ENCODE measurements at places on chromosomes 4 and X. TPM values are rescaled to one million over a fixed set of nuclear protein-coding genes. Genes with fewer than 3 reads are reported as not detected.

- H3K27me3 ChIP-seq = no peaks in the 10 kb centered on the region
- H3K4me1 ChIP-seq = peaks cover 30% of the 10 kb centered on the region
Measured at GRCh38 chr4:101123231-101123630, 224.1 kb downstream of the PPP3CA start.

ADH4 gene
- total RNA-seq = not detected

DNA sequence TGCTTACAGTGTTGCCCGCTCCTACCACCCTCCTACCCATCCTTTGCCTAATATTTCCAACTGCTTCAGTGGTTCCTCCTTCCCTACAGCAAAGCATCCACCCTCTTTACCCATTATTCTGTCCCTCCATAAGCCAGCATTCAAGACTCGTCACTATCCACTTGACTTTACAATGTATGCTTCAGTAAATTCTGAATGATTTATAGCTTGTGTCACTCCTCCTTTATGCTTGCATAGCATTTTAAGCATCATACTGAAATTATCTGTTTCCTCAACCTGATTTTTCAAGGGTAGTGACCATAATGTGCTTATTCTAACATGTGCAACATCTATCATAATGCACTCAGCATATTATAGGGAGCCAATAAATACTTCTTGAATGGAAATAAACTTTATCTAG, 365.5 kb downstream of the RAB28 start:
- no peak overlapping the region for H3K27ac ChIP-seq
- H3K36me3 ChIP-seq = no peaks in the 10 kb centered on the region
- H3K4me1 ChIP-seq = no peaks in the 10 kb centered on the region
- no peak for DNase-seq

- no peak for DNase-seq
- H3K4me3 ChIP-seq = no peak overlapping the region
Measured at GRCh38 chr4:17286752-17287460, 225.0 kb downstream of the QDPR start.

DNA sequence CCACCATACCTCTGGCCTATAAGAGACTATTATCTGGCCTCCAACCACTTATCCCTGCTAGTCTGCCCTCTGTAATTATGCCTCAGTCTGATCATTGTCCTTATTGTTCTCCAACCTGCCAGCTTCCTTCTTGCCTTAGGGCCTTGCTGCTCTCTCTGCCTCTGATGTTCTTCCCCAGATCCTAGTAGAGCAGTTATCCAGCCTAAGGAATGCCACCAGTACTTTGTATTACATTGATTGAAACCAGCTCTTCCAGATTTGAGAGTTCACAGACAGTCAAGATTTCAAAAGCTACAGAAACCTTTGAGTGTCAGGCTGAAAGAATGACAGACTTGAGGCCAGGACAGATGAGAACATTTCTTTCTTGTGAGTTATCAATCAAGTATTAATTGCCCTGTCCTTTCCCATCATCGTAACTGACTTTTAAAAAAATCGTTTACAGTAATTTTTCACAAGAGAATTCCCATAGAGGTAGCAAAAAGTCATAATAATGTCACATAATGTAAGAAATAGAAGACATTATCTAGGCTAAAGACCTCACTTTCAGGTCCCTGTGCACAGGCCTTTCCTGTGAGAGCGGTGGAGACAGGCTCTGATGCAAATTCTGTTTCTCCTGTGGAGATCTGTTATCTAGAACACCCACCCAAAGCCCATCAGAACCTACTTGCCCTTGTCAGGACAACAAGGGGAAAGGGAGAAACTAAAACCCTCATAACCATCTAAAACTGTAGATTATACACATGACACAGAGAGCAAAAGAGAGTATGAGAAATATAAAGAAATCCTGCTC, 64.1 kb upstream of the GUCY1A1 start:
- no peak for DNase-seq
- H3K27ac ChIP-seq = no peak overlapping the region
- H3K4me3 ChIP-seq = no peak overlapping the region
- H3K27me3 ChIP-seq = peaks cover 5% of the 10 kb centered on the region
- H3K4me1 ChIP-seq = no peaks in the 10 kb centered on the region

KDR gene
- total RNA-seq = not detected

CHRDL1 gene
- not detected for total RNA-seq

All from activated CD4-positive, alpha-beta memory T cell treated with anti-CD3 and anti-CD28 coated beads for 36 hours (primary cell).